ENCODE measurements at places on chromosomes 12 and 14.
A peak's percentile ranks its signal among the peaks of the same experiment; 100 is the strongest.

DNA sequence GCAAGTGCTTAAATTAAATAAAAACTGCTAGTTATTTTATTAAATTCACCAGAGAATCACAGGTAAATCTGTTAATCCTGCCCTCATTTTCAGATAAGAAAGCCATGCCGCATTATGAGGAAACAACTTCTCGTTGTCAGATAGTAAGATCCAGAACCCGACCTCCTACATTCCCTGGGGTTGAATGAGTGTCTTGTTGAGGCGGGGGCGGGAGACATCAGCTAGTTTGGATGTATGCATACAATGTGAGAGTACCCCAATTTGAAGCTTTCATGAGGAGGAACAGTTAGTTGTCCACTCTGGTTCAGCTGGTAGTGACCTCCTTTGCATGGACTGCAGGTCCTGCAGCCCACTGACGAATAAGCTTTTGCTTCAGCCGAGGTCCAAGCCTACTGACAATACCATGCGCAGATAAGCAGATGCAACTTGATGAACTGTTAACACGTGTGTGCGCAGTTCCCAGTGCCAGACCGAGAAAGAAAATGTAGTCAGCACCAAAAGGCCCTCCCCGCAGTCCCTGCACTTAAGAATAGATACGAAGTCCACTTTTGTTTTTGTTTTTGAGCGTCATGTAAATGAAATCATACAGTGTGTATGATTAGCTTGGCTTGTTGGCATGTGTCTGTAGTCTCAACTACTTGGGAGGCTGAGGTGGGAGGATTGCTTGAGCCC is 34.9 kb downstream of the EVL start:
- no peak for DNase-seq

- DNase-seq = no peak
Observed at GRCh38 chr14:45990252-45990651, 661.3 kb downstream of the RPL10L start.

GRCh38 chr14:37090026-37090425 is 82.4 kb downstream of the SLC25A21 start:
- no peak for DNase-seq

DNA sequence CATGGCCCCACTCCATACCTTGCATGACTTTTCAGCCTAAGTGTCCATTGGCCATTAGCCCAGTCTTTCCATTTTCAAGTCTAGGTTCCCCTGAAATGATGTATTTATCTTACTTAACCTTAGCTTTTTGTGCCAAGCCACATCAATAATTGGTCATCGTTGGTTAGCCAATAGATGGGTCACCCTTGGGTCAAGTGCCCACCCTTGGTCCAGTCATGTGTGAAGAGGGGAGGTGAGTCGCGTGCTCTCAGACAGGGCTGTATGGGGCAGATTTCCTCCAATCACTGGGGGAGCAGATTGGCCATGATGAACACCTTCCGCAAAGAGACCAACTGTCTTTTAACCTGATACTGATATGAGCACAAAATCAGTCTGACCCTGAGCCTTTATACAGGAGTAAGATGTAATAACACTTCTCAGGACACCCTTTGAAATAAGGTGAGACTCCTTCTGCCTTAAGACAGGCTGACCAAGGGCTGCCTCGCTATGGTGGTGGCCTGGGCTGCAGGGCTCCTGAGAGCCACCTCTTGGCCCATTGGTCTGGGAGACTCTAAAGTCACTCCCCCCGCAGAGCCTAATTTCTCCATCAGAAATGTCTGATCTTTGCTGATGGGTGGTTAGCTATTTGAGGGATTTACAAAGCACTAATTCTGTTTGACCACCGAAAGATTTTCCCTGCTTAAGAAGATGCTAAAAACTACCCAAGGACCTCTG is 143.2 kb downstream of the ZFP36L1 start:
- DNase-seq = peak; percentile 59

DNA sequence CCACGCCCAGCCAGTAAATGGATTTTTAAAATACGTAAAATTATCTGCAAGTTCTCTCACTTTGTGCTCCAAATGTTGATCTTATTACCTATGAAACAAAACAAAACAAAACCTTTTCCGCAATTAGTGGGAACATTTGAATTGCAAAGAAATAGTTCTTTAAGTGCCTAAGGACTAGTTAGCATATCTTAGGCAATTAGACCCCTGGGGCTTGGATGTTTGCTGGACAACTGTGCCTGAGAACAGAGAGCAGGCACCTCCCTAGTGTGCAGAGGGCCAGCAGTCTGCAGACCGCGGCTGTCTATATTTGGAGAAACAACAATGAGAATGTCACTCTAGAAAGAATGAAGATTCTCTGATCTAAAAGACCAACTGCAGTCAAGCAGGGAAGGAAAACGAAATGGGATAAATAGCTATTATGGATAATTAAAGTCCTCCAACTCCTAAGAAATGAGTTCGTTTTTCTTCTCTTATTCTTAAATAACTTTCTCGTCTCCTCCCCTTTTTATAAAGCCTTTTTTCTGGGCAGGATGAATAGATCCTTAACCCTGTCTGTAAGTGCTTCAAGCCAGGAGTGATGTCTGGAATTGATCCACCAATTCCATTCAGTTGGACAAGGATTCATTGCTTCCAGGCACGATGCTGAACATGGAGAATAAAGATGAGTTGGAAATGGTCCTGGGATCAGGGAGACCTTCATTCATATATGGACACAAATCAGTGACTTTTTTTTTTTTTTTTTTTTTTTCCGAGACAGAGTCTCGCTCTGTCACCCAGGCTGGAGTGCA is 16.2 kb downstream of the SLC17A8 start:
- DNase-seq = no peak

- no peak for DNase-seq
Observed at GRCh38 chr12:67508830-67509229, 139.7 kb upstream of the DYRK2 start.

Measured in osteocyte (in vitro differentiated cells).